ENCODE measurements at places on chromosomes 1 and 21.

GRCh38 chr1:37393173-37394120 is 80.9 kb upstream of the ZC3H12A start:
- no peak for DNase-seq

- DNase-seq, result peak; percentile 61
Measured at GRCh38 chr1:1337793-1338147, 6.7 kb downstream of the TAS1R3 start.

DNA sequence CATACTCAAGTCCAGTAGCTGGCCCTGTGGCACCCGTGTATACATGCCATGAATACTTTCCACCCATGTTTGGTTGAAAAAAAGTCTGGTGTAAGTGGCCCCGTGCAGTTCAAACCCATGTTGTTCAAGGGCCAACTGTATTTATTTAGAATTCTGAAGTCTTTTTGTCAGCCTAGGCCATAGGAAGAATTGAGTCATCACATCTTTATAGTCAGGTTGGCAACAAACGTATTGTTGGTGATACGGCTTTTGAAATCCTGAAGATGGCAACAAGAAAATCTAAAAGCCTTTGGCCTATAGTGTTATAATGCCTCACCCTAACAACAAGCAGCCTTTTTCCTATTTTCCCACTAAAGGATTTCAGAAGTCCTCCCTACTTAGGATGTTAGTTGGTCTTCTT is 363.6 kb downstream of the PLPP3 start:
- DNase-seq, result no peak

DNA sequence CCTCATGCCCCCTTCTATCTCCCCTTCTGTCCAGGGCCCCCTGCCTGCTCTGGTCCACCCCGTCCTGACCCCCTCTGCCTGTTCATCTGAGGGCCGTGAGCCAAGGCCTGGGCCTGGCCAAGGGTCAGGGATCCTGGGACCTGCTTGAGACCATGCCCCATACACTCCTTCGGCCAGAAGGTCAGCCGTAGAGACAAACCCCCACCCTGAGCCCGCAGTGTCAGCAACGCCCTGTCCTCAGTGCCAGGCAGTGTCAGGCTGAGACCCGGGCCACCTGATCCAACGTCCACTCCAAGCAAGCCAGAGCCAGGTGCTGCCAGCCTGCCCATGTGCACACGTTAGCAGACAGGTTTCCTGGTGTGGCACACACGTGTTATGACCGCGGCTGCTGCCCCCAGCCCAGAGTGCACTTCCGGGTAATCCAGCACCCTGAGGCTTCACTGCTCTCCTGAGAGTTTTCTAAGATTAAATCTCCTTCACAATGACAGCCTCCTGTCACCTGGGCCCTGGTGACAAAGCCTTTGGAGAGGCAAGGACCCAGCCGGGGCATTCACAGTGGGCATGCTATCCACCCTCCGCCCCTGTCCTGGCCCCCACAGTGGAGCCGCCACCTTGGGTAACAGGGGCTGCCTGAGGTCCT is 10.1 kb upstream of the SAMD11 start:
- no peak for DNase-seq

DNA sequence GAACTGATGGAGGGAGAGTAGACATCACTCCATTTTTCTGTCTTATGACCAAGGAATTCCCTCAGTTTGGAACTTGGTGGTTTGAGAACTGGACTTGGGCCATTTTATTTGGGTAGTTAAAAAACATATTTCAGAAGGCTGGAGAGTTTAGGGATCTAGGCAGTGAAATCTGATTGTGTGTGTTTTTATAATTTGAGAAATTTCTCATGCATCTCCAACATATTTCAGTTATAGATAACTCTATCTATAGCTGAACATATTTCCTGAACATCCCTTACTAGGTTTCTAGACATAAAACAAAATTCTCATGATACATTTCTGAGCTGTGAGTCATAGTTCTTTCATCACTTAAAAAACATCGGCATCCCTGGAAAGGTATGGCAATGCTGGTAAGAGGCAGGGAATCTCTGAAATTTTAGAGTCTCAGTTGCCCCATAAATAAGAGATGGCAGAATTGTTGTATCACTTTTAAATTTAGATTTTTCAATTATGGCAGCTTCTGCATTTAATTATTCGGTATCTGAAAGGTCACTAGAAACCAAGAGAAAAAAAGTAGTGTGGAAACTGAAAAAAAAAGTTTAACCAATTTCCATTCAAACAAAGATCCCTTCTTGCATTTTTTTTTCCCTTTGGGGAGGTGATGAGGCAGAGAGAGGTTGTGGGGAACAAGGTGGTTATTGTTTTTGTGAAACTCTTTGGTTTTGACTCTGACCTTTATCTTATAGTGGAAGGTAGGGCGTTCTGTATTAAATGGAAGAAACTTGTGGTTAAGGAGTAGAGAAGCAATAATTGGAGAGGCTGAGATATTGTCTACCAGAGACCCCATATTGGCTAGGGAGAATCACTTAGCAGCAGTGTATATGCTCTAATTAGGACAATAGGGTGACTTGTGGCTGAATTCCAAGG is 102.9 kb downstream of the FASLG start:
- DNase-seq, result no peak

GRCh38 chr1:75791022-75791421 is 5.0 kb downstream of the RABGGTB start:
- DNase-seq, result no peak

- DNase-seq, result no peak
Measured at GRCh38 chr1:50502147-50502546, 78.9 kb upstream of the DMRTA2 start.

DNA sequence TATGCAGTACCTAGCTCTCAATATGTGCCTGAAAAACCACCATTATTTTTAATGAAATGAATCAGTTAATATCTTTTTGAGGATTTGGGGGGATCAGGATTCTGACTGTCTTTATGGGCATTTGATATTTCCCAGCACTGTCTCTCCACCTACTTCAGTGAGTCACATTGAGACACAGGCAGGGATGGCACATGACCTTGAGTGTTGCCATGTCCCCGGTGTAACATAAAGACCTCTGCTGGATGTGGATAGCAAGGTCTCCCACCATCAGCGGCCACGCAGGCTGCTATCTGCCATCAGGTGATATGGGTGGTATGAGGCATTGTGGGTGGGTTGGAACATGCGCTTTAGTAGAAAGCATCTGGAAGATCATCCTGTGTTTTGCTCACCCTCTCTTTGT is 103.2 kb downstream of the RGL1 start:
- DNase-seq, result no peak

GRCh38 chr1:20819818-20820217 is 32.7 kb upstream of the HP1BP3 start:
- no peak for DNase-seq

DNA sequence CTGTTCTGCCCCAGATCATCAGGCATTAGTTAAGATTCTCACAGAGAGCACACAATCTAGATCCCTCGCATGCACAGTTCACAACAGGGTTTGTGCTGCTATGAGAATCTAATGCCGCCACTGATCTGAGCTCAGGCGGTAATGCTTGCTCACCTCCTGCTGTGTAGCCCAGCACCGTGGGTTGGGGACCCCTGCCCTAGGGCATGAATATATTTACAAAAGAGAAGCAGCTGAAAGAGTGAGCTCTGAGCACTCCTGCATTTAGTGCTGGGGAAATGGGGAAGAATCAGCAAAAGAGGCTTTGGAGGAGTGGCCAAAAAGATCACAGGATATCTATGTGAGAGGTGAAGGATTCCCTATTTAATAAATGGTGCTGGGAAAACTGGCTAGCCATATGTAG is 5.6 kb downstream of the CFAP57 start:
- DNase-seq, result no peak

GRCh38 chr1:172421974-172422604 is 1.6 kb downstream of the C1orf105 start:
- DNase-seq, result no peak

DNA sequence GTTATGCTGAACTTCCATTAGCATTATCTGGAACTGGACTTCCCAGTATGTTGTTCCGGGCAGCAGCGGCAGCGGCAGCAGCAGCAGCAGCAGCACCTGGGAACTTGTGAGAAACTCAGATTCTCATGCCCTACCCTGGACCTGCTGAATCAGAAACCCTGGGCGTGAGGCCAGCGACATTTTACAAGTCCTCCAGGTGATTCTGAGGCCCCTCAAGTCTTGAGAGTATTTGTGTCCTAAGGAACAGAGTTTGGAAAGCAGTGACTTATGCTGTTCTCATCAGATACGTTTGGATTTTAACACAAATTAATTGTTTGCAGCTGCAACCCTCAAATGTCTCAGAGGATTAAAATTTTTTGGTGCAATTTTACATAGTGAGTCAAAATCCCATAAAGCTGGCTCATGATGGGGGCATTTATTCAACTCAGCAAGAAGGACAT is 157.2 kb upstream of the KAZN start:
- no peak for DNase-seq

DNA sequence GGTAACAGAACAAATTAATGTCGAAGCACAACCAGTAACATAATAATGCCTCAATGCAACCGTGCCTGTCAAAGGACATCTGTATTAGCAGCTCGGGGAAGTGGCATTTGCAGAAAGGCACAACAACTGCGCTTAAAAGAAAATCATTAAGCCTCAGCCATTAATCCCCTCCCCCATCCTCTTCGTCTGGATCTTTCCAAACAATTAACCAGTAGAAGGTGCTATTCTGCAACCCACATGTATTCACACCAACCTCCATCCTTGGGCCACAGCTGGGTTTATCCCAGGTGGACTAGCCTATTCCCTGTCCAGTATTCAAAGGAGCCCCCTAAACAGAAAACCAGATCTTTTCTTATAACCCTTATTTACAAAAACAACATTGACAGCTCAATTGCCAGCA is 2.6 kb downstream of the RERE start:
- DNase-seq, result no peak

DNA sequence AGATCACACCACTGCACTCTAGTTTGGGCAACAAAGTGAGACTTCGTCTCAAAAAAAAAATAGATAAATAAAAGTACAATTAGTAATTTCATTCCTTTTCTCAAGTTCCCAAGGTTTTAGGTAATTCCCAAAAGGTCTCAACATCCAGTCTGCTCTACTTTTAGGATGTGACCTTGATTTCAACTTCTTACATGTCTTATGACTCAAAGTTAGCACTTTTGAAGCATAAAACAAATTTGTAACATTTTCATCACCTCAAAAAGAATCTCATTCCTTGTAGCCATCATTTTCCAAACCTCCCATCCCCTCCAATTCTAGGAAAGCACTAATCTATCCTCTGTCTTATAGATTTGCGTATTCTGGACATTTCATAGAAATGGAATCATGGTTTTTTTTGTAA is 32.2 kb downstream of the SNX27 start:
- DNase-seq, result no peak

- no peak for DNase-seq
Measured at GRCh38 chr1:87104140-87104539, 189.7 kb downstream of the HS2ST1 start.

DNA sequence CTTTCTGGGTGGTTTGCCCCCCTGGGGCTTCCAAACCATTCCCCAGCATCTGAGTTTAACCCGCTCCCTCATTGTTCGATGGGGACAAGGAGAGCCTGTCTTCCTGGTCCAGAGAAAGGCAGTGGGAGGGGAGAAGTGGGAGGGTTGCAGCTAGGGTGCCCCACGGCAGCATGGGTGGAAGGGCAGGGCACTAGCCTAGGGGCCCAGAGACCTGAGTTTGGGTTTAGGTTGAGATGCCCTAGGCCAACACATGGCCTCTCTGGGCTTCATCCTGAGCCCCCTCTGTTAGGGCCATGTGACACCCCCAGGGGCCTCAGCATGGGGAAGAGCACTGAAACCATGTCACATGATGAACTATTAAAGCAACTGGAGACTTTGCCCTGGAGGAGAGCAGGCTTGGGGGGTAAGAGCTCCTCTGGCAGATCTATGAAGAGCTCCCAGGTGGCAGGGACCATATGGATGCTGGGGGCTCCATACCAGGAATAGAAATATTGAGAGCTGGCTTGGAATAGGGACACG is 9.7 kb upstream of the RUNX3 start:
- DNase-seq, result no peak

DNA sequence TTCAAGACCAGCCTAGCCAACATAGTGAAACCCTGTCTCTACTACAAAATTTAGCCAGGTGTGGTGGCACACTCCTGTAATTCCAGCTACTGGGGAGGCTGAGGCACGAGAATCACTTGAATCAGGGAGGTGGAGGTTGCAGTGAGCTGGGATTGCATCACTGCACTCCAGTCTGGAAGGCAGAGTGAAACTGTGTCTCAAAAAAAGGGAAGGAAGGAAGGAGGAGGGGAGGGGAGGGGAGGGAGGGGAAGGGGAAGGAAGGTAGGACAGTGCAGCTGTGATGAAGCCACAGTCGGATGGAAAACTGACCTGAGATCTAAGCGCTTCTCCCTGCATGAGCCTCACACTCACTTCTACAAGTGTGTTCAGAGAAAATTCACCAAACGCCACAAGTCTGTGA is 22.0 kb upstream of the FHAD1 start:
- DNase-seq, result no peak

DNA sequence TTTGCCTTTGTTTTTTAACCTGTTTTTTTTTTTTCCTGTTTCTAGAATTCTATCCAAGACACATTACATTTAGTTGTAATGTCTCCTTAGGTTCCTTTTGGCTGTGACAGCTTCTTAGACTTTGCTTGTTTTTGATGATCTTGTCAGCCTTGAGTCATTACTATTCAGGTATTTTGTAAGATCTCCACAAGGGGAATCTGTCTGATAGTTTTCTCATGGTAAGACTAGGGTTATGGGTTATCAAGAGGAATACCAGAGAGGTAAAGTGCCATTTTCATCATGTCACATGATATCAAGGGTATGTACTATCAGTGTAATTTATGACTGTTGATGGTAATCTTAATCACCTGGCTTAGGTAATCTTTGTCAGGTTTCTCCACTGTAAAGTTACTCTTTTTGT is 99.1 kb upstream of the GFI1 start:
- no peak for DNase-seq

GRCh38 chr1:197180252-197180878 is 33.9 kb upstream of the ASPM start:
- no peak for DNase-seq

DNA sequence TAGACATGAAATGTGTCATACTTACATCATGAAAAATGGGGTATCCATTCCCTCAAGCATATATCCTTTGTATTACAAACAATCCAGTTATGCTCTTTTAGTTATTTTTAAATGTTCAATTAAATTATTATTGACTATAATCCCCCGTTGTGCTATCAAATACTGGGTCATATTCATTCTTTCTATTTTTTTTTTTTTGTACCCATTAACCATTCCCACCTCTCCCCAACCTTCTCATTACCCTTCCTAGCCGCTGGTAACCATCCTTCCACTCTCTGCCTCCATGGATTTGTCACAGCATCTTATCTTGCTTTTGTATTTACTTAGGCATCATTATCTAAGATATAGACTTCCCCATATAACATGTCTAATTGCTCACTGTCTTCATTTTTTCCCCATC is 15.8 kb downstream of the ATG4C start:
- no peak for DNase-seq
